Cortex of kidney (tissue), 1 donor: ENCODE measurements at places on chromosomes 7 and 10.

- DNase-seq, result no peak
Observed at GRCh38 chr7:1631678-1632077, 38.4 kb upstream of the ELFN1 start.

- DNase-seq, result no peak
Observed at GRCh38 chr7:45591101-45591906, 17.1 kb downstream of the ADCY1 start.

GRCh38 chr10:107800061-107800460 is 635.6 kb upstream of the SORCS1 start:
- no peak for DNase-seq

GRCh38 chr7:100472854-100473499 is 6.0 kb downstream of the TSC22D4 start:
- no peak for DNase-seq

- DNase-seq, result no peak
Observed at GRCh38 chr7:97499204-97499603, 232.7 kb upstream of the TAC1 start.

DNA sequence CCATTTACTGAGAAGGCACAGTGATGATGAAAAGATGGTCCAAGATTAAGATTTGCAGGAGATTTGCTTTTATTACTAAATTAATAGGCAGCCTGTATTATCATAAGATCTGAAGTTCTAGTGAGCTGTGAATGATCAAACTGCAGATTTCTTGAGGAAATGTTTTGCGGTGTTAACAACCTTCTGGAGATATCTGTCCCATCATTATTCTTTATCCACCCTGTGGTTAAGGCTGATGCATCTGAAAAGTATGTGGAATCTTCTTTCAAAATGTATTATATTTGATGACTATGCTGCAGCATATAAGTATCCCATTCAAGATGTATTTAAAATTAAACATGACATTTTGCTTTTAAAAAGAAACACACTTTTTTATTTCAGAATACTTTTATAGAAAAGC is 150.3 kb downstream of the POLR1F start:
- no peak for DNase-seq

- no peak for DNase-seq
Observed at GRCh38 chr10:73218431-73219191, 28.4 kb downstream of the DNAJC9 start.

DNA sequence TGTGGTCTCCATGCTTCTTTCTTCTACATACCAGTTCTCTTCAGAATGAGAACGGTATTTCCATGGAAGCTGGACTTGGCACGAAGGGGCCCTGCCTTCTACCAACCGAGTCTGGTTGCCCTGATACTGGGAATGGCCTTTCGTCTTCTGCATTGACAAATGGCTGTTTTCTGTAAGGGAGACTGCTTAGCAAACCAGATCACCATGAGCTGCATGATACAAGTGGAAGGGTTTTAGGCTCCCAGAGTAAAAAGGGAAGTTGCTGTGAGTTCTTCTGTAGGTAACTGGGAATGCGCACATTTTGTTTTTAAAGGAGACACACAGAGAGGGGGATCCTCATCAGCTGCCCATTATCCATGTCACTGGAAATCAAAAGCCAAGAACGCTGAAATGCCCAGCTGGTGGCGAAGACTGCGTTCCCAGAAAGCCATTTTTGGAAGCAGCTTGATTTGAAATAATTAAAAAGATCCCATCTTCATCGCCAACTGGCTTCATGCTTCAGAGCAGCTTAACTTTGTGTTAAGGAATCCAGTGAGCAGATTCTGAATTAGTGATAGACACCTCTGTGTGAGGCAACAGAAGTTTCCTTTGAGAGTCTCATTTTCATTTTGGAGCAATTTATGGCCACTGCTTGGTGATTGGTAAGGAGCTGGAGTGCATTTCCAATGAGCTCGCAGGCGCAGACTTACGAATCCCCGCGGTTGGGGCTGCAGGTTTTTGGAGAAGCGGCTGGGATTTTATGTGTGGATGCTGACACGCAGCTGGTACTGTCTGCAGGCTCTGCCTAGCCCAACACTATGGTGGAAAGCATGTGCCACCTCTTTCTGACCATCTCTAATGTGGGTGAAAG is 672.7 kb upstream of the FOXK1 start:
- no peak for DNase-seq

- no peak for DNase-seq
Observed at GRCh38 chr10:61642676-61643075, 20.1 kb upstream of the CABCOCO1 start.

DNA sequence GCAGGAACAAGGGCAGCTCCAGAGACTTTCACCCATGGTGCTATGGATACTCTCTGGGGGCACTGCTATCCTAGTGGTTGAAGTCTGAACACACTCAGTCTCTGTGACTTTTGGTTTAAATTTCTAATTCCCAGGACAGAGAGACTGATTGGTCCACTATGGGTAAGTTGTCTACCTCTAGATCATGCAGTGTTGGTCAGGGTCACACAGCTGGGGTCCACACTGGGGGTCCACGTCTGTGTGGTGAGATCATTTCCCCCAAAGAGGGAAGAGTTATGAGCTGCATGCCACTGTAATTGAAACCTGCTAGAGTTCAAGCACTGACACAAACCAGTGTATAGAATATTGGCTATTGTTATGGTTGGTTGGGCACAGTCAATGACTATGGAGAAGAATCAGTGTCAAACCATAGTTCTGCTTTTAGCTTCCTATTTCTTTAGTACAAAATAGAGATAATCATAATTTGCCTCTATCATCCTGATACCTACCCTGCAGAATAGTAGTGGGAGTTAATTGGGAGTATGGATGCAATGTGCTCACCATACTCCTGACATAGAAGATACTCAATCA is 101.6 kb downstream of the PRTFDC1 start:
- no peak for DNase-seq

GRCh38 chr7:91068136-91068795 is 196.0 kb upstream of the FZD1 start:
- no peak for DNase-seq

DNA sequence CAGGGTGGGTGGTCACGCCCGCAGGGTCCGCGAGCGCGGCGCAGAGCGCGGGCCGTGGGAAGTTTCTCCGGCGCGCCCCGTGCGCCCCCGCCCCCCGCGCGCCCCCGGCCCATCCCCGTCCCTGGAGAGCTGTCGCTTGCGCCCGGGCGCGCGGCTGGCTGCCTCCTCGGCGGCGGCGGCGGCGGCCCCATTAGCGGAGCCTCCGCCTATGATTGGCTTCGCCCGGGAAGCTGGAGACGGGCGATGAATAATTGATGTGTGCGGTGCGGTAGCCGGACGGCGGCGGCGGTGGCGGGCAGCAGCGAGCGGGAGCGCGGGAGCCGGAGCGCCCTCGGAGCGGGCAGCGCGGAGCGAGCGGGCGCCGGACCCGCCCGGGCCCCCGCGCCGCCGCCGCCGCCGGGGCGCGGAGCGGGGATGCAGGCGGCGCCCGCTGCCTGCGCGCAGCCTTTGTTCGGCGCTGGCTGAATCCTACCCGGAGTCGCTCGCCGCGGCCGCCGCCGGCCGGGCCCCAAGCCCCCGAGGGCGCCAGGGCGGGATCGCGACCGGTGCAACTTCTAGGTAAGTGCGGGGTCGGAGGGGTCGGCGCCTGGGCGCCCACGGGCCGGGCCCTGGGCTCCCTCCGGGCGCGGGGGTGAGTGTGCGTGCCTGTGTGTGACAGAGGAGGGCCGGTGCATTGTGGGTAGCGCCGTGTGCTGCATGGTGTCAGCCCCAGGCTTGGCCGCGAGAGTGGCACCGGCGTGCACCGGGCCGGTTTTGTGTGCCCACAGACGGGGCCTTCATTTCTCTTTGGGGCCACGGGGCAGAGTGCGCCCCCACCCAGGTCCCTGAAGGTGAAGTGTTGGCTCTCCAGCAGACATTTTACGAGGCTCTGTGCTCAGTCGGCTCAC is 103.8 kb upstream of the PPIF start:
- DNase-seq, result no peak

GRCh38 chr7:132080967-132081668 is 495.2 kb downstream of the PLXNA4 start:
- DNase-seq, result no peak

DNA sequence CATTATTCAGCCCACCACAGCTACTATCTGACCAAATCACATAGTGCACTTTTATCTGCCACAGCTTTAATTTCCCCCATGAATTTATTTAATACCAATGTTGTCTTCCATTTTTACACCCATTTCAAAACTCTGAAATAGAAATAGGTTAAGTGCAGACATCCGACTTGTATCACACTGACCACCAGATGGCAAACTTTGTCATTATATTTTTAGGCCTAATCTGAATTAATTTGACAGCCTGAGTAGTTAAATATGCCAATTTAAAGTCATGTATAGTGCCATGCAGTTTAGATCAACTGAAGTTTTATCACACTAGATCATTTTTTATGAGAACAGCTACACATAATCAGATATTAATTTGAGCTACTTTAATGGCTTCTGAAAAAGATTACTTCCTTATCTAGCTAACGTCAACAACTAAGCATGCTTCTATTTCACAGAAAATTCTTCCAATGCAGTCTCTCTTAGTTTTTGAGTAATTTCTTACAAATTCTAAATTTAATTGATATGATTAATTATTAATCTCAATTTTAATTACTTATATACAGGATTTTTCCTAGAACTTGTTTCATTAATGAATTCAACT is 566.4 kb downstream of the GFRA1 start:
- no peak for DNase-seq

GRCh38 chr7:17242504-17242903 is 55.9 kb upstream of the AHR start:
- DNase-seq, result no peak

GRCh38 chr10:79077488-79078173 is 8.9 kb downstream of the ZMIZ1 start:
- no peak for DNase-seq

GRCh38 chr7:84003191-84003590 is 191.4 kb downstream of the SEMA3A start:
- DNase-seq, result no peak

DNA sequence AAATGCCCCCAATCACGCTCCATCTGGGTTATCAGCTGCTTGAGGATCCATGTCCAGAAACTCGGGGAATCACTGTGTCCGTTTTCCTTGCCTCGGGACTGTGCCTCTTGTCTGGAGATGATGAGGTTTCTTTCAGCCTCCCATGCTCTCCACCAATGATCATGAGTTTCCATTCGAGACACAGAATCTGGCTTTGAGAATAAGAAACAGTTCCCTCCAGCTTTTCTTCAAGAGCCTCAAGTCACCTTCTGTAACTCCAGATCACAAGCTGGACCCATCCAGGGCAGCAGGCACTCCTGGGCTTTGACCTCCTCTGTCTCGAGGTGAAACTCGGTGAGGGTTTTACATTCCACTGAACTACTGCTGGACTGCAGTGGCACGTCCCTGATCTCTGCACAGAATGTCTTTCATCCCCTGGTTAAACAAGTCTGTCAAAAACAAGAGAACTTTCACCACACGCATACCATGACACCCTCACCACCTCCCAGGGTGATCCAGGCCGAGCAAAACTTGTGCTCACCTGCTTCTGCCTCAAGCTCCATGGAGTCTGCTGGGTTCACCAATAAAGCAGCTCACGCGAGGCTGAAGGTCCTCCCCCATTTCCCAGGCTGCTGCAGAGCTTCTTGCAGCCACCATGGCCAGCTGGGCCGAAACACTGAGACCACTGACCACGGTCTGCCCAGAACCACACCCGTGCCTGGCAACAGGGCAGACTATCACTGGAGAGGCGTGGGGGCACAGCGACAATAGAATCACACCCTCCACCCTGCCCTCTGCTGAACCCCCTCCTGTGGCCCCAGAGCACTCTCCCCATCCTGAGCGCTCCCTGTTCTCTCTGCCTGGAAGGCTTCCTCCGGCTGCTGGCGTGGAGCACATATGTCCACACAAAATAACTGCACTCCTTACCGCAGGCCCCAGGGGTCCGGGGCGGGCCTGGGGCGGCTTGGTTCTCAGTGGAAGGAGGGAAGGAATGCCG is 25.1 kb downstream of the MAT1A start:
- DNase-seq, result no peak

DNA sequence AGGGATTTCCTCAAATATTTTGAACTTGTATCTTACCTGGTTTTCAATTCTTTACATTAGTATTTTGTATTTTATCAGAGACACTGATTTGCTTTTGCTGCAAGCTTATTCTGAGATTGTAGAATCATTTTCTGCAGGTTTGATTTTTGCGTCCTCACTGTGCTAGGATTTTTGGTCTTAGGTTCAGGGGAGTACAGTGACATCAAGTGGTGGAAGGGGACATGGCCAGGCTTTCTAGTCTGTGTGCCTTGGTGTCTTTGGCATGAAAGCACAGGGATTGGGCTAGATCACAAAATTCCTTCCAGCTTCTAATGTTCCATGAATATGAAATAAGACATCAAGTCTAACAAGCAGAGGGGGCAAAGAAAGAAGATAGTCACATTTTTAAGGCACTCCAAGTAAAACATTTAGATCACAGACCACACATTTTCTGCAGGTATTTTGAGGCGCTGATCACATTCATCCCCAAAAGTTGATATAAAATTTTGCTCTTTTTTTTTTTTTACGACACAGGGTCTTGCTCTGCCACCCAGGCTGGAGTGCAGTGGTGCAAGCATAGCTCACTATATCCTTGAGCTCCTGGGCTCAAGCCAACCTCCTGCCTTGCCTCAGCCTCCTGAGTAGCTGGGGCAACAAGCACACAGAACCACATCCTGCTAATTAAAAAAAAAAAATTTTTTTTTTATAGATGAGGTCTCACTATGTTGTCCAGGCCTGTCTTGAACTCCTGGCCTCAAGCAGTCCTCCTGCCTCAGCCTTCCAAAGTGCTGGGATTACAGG is 124.4 kb downstream of the PON1 start:
- no peak for DNase-seq

- no peak for DNase-seq
Observed at GRCh38 chr7:66421830-66422475, 206.7 kb upstream of the KCTD7 start.

DNA sequence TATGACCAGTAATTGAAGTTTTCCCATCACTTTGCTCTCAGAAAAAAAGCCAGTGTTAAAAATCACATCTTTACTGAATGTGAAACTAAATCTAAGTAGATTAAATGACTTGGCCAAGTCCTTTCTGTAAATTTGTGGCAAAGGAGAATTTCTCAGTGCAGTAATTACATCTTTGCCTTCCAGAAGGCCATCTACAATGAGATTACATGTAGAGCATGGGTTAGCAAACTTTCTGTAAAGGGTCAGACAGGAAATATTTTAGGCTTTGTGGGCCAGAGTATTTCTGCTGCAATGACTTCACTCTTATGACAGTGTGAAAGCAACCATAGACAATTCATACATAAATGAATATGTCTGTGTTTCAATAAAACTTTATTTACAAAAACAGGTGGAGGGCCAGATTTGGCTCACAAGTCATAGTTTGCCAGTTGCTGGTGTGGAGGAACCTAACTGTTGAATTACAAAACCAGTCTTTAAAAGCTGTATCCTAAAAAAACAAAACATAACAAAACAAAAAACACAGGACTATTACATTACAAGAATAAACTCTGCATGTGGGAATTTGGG is 191.0 kb downstream of the TAX1BP1 start:
- no peak for DNase-seq

GRCh38 chr7:135209225-135209834 is 2.0 kb downstream of the WDR91 start:
- no peak for DNase-seq
